ENCODE measurements at places on chromosomes 3 and 15.

DNA sequence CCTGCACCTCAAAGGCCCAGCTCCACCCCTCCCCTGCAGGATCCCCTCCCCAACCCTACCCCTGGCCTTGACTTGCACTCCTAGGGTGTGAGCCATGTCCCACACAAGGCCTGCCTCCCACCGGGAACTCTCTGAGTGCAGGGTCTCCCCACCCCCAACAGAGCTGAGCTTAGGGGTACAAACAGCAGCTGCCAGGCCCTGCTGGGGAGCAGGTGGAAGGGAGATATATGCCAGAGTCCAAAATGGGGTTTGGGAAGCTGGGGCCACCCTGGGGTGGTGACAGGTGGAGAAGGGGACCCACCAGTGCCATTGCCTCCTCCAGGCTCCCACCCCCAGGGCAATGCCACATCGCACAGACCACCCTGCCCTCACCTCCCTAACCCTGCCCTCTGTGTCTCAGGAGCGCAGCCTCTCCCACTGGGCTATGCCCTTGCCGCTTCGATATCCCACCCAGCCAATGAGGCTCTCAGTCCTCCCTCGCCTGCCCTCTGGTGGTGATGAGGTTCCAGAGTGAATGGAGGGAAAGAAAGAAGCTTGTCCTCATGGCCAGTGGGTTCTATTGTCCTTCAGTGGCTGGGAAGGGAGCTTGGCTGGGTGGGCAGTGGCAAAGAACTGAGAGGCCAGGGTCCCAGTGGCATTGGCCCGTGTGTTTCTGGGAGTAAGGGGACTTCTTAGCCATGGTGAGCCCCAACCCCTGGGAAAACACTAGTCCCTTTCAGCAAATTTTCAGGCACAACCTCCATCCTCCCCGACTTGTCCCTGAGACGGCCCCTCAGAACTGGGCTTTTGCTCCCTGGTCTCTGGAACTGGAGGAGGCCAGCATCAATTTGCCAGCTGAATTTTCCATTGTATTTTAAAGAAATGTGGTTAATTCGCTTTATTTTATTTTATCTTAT, 46.8 kb downstream of the CYP11A1 start:
- peak; percentile 30 for DNase-seq

GRCh38 chr3:13010780-13011572, 62.3 kb downstream of the IQSEC1 start:
- no peak for DNase-seq

- no peak for DNase-seq
Measured at GRCh38 chr3:43496740-43497375, 125.0 kb downstream of the ANO10 start.

- DNase-seq, result no peak
Measured at GRCh38 chr15:39623529-39623931, 42.7 kb downstream of the THBS1 start.

DNA sequence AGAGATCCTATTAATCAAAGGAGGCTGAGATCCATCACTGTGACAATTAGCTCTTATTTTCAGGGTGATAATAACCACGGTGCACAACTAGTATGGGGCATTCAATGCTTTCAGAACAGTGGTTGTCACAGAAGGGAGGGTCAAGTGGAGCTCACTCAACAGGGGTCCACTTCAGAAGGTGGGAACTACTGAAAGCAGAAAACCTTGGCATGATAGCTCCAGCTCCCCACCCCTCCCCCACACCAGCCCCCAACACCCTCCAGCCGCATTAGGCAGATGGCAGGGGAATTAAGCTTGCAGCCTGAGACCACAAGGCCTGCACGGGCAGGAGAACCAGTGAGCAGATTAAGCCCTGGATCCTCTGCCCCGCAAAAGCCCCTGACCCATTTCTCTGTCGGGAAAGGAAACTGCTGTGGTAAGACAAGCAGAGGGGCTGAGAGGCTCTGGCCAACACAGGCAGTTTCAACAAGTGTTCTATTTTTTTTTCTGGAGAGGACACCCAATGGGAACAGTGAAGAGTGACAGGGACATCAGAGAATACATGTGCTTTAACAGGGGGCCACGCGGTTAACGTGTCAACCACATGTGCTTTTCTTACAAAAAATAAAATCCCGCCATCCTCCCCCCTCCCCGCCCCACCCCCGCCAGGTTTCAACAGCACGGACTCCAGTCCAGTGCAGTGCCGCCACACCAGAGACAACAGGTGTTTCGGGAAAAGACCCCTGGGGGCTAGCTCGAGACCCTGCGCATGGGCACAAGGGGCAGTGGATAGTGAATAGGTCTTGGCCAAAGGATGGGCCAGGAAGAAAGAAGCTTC, 997 bp downstream of the FYCO1 start:
- DNase-seq, result no peak

DNA sequence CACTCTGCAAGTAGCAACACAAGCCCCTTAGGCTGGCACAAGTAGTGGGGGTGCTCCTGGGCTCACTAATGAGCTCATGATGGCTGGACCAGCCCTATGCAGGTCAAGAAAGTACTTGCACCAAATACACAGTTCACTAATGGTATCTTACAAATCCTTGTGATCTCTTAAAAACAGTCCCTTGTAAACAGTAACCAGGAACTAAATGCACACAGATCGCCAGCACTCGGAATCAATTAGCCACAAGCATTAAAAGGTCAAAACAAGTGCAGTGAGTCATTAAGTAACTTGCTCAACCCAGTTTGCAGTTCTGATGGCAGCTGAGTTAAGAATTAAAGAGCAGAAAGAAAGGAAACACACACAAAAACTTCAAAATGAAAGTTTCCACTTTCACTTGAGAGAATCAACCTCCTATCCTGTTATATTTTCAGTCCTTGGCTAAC, 43.2 kb downstream of the ARHGEF3 start:
- DNase-seq, result no peak

DNA sequence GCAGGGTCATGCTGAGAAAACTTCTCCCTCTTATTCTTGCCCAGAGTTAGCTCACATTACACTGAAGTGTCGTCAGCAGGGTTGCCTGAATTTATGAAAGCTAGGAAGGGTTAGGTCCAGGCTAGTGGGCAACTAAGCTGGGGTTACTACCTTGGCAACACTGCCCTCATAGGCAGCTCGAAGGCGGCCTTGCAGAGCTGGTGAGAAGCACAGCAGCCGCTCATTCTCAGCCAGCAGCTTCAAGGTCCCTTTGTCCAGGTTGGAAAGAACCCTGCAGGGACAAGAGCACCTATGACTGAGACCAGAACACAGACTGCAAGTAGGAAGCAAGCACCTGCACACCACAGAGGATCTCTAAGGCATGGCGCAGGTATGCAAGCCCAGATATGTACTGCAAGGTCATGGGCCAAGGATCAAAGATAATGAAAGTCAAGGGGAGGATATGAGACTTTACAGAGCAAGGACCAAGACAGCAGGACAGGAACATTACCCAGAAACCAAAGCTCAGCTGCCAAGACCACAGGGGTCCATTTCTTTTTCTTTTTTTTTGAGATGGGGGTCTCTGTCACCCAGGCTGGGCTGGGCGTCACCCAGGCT, 2.8 kb downstream of the CDAN1 start:
- no peak for DNase-seq

DNA sequence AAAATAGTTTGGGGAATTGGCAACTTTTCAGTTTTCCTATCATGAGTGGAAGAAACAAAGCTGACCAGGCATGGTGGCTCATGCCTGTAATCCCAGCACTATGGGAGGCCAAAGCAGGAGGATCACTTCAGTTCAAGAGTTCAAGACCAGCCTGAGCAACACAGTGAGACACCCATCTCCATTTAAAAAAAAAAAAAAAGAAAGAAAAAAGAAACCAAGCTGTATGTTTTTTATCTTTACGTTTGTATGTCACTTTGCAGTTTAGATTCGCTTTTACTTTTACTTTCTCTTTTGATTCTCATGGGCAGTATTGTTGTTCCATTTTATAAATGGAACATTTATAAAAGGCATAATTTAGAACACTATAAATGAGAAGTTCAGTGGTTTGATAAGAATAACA, 31.2 kb upstream of the TNIK start:
- no peak for DNase-seq

- no peak for DNase-seq
Measured at GRCh38 chr3:5498981-5499380, 311.5 kb downstream of the EDEM1 start.

- DNase-seq, result no peak
Measured at GRCh38 chr3:60246361-60246760, 1004.9 kb downstream of the FHIT start.

- no peak for DNase-seq
Measured at GRCh38 chr15:65333856-65334255, 29.4 kb downstream of the RNU5B-1 start.

DNA sequence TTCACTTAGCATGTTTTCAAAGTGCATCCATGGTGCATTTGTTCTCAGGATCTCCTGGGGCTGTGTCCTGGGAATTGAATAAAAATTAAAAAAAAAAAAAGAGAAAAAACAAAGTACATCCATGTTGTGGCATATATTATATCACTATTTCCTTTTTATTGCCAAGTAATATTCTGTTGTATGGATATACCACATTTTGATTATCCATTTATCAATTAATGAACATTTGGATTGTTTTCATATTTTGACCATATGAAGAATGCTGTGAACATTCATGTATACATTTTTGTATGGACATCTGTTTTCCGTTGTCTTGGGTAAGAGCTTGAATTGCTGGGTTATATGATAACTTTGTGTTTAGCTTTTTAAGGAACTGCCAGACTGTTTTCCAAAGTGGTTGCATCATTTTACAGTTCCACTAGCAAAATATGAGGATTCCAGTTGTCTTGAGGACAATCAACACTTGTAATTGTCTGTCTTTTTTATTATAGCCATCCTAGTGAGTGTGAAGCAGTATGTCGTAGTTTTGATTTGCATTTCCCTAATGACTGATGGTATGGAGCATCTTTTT, 44.5 kb downstream of the CTDSPL2 start:
- DNase-seq, result no peak

DNA sequence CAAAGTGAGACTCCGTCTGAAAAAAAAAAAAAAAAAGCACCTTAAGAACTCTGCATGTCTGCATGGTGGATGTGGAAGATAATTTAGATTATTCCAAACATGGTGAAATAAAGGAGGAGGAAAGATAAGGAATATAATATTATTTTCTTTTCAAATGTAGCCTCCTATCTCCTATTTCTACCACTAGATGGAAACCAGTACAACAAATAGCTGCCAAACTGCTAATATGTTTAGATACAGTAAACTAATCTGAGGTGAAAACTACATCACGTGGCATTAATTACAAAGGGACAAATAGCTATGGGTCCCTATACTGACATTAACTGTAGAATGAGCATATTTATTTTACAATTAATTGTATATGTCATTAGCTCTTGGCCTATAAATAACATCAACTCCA, 197.8 kb downstream of the TBC1D5 start:
- no peak for DNase-seq

- DNase-seq, result no peak
Measured at GRCh38 chr3:58952128-58952917, 97.5 kb downstream of the CFAP20DC start.

GRCh38 chr3:146241523-146242240, 9.2 kb downstream of the PLSCR4 start:
- DNase-seq, result no peak

GRCh38 chr3:147816752-147817151, 407.6 kb downstream of the ZIC1 start:
- no peak for DNase-seq

DNA sequence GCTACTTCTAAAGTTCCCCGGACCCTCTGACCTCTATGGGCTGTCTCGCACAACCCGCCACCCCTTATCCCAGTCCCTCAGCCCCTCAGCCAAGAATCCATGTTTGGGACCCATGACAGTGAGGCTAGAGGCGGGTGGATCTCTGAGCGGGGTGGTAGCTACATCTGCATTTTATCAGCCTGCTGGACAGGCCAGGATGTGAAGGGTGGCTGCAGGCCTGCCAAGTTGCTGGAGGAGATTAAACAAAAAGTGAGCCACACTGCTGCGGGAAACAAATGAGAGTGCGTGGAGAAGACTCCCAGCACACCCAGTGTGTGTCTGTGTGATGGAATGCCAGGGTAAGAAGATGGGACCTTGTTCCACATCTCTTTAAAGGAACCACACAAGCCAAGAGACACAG, 51.1 kb upstream of the SPATA12 start:
- DNase-seq, result no peak

- DNase-seq, result no peak
Measured at GRCh38 chr3:11245827-11246662, 26.2 kb upstream of the ATG7 start.

GRCh38 chr3:100548053-100548452, 55.6 kb downstream of the TMEM45A start:
- DNase-seq, result no peak

DNA sequence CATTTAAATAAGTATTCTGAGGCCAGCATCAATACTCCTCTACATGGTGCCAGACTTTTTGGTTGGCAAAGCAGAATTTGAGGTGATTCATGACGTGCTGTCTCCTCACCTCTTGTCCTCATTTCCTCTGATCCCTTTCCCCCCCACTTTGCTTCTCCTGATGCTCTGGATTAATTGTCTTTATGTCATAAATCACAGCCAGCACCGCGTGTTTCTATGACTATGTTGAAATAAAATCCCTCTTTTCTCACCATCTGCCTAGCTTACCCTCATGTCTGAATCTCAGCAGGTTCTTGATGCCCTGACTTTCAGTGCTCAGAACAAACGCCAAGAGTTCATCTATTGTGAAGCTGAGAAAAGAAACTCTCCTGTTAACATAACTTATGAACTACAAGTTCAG, 19.7 kb upstream of the PTPRG start:
- DNase-seq, result no peak

GRCh38 chr3:5497497-5497896, 310.0 kb downstream of the EDEM1 start:
- DNase-seq, result no peak

- peak; percentile 63 for DNase-seq
Measured at GRCh38 chr3:186220911-186221645, 112.2 kb upstream of the ETV5 start.
